Renal cortex interstitium (tissue), 15 donors: ENCODE measurements at places on chromosomes 1 and 21.

GRCh38 chr21:43779660-43780059 lies 3.6 kb upstream of the CSTB start:
- DNase-seq = no peak

GRCh38 chr1:247548092-247548491 lies 842 bp upstream of the GCSAML start:
- DNase-seq = no peak

DNA sequence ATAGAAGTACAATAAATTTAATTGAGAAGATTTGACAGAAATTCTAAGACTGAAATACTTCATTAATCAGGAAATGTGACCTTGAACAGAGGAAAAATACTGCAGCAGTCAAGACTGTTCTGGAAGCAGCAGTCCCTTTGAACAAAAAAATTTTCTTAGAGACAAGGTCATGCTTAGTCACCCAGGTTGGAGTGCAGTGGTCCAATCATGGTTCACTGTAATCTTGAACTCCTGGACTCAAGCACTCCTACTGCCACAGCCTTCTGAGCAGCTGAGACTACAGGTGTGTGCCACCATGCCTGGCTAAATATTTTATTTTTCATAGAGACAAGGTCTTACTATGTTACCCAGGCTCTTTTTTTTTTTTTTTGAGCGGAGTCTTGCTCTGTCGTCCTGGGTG lies 1.9 kb upstream of the CCDC30 start:
- no peak for DNase-seq

- DNase-seq = no peak
These were observed 2.8 kb downstream of the MRTO4 start for GRCh38 chr1:19254416-19254815.

GRCh38 chr1:70459496-70460225 lies 48.6 kb downstream of the CTH start:
- no peak for DNase-seq

DNA sequence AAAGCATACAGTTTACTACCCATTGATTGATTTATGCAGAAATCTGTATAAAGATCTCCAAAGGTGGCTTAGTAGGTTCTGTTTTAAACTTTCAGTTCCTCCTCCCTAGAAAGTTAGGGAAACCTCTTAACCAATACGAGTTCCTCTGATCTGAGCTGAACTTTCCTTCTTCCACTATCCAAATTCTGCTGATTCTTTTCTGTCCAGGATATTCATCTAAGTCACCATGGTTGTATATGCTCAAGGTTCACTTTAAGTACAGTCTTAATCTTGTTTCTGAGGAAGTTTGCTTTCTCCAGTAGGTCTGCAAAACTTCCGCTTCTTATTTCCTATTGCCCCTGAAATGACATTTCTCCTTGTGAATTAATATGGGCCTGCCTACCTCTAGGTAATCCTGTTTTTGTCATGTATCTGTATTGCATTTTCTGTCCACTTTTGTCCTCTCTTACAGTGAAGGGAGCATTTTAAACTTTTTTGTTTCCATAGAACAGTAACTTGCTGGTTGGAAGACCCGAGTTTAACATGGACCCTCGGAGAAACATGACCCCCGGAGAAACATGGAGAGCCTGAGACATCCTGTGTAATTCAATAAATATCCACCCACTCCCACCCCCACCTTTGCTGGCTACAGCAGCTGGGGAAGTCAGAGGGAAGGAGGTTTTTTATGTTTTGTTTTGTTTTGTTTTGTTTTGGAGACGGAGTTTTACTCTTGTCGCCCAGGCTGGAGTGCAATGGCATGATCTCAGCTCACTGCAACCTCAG lies 16.7 kb upstream of the TUT4 start:
- peak; percentile 34 for DNase-seq

DNA sequence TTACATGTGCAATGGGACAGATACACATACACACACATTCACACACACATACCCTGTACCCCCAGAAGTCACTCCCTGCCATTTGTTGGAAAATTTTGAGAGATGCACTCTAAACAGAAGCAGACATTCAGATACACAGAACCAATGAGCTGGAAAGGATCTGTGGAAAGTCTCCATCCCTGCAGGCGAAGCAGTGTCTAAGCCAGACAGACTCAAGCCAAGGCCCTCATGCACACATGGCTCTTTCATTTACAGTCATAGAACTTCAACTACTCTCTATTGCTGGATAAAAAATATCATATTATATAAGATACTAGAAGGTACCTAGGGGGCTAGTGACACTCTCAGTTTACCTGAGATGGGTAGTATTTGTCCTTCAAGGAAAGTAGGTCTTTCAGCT lies 7.3 kb upstream of the SEC16B start:
- DNase-seq = no peak

DNA sequence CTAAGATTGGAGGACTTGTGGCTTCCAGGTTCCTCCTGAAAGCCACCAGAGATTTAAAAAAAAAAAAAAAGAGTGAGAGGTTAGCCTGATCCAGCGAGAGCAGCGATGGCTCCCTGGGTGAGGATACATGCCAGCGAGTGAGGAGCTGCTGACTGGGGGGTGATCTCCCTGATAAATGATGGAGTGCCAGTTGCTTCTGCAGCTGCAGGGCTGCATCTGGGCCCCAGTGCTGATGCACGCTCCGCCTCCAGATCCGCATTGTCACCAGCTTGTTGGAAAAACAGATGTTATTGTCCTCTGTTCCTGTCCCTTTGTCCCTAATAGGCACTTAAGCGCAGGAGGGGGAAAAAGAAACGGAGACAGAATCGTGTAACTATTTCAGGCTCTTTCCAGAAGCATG lies 28.6 kb downstream of the UBIAD1 start:
- no peak for DNase-seq

- DNase-seq = no peak
These were observed 666 bp downstream of the PAFAH2 start for GRCh38 chr1:25996966-25997827.

- no peak for DNase-seq
These were observed 88.0 kb upstream of the SLFNL1 start for GRCh38 chr1:41109310-41110197.

GRCh38 chr1:115539061-115539460 lies 102.7 kb upstream of the VANGL1 start:
- DNase-seq = no peak

GRCh38 chr1:3433076-3433475 lies 21.4 kb upstream of the ARHGEF16 start:
- no peak for DNase-seq

- DNase-seq = peak; percentile 58
These were observed 9.1 kb upstream of the IFI16 start for GRCh38 chr1:159000625-159001024.

GRCh38 chr1:229420765-229421164 lies 13.1 kb downstream of the ACTA1 start:
- DNase-seq = no peak

GRCh38 chr1:98253145-98253544 lies 332.3 kb upstream of the DPYD start:
- no peak for DNase-seq

GRCh38 chr1:245348626-245349025 lies 193.8 kb downstream of the KIF26B start:
- no peak for DNase-seq

GRCh38 chr1:1290238-1290731 lies 10.0 kb downstream of the SCNN1D start:
- DNase-seq = no peak

DNA sequence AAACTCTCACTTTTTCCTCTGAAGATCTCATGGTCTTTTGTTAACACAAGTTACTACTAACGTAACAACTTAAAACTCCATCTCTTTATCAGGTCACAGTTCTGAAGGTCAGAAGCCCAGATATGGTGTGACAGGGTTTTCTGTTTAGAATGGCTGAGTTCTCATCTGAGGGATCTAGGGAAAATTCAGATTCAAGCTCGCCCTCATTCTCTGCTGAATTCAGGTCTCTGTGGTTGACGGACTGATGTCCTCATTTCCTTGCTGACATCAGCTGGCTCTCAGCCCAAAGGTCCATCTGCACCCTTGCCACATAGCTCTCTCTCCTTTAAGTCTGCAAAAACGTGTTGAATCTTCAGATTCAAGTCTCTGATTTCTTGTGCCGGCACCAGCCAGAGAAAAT lies 6.1 kb upstream of the NTPCR start:
- no peak for DNase-seq

- no peak for DNase-seq
These were observed 76.9 kb upstream of the NEK2 start for GRCh38 chr1:211752317-211752716.

GRCh38 chr1:205669341-205670149 lies 10.8 kb downstream of the SLC45A3 start:
- no peak for DNase-seq

DNA sequence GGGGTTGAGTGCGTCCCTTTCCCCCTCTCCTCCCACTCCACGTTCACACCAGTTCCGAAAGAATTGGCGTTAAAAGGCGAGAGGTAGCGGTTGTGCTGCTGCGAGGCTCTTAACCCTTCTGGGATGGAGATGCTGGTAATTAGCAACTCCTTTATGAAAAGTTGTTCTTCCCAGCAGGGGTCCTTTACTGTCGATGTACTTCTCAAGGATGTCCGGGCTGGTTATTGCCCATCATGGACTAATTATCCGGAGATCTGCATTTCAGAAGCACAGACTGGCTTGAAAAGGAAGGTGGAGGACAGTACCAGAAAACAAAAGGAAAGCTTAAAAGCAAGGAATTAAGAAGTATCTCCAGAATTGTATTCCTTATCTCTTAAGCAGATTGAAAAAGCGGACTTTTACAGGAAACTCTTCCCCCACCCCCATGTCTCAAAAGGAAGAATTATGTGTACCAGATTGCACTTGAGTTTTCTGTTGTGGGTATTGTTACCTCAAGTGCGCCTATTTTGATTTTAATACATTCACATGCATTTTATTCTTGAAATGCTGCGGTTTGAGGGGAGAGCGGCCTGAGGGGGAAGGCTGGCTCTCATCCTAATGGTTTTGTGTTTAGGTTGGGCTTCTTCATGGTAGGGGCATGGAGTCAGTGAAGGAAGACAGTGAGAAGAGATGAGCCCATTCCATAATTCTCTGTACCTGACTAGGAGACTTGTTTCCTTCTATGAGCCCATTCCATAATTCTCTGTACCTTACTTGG lies 1.5 kb downstream of the AK4 start:
- DNase-seq = no peak

GRCh38 chr1:117708323-117709248 lies 102.7 kb downstream of the TENT5C start:
- DNase-seq = no peak

DNA sequence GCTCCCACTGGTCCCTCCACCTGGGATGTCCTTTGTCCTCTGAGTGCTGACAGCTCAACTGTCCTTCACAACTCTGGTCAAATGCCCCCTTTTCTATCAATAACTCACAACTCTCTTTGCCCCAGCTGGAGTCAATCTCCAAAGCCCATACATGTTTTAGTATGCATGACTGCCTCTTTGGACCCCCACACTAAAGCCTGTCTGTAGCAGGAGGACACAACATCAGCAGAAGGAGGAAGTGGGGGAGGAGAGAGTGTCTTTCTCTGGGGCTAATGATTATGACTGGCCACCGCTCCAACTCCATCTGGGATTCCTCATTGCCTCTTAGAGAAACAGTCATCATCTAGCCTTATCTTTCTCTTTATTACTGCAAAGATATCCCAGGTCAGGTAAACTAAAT lies 186.6 kb upstream of the FGGY start:
- DNase-seq = no peak

- peak; percentile 71 for DNase-seq
These were observed 14.4 kb upstream of the ERVH48-1 start for GRCh38 chr21:42939582-42940413.

GRCh38 chr1:53657891-53658396 lies 81.0 kb downstream of the GLIS1 start:
- no peak for DNase-seq

- no peak for DNase-seq
These were observed 3.4 kb upstream of the HRNR start for GRCh38 chr1:152227310-152227928.
